Stimulated activated CD8-positive, alpha-beta memory T cell treated with anti-CD3 and anti-CD28 coated beads, Interleukin-15, amount 100 ng/mL, for 48 hours (primary cell): ENCODE measurements at places on chromosomes 4 and X.
A peak's percentile ranks its signal among the peaks of the same experiment; 100 is the strongest.

DNA sequence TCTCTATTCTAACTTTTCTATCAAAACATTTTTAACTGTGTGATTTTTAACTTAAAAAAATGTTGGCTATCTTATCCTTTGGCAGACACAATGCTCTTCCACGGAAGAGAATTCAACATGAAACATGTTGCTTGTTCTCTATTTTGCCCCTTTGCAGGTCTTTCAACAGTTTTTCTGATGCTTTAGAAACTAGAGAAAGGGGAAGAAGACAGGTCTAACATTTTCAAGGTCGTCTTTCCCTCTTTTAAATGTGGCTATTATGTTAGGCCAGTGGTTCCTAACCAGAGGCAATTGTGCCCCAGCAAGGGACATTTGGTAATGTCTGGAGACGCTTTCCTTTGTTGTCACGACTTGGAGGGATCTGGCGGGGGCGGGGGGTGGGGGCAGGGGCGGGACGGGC lies 95.0 kb downstream of the SH3KBP1 start:
- DNase-seq: no peak

DNA sequence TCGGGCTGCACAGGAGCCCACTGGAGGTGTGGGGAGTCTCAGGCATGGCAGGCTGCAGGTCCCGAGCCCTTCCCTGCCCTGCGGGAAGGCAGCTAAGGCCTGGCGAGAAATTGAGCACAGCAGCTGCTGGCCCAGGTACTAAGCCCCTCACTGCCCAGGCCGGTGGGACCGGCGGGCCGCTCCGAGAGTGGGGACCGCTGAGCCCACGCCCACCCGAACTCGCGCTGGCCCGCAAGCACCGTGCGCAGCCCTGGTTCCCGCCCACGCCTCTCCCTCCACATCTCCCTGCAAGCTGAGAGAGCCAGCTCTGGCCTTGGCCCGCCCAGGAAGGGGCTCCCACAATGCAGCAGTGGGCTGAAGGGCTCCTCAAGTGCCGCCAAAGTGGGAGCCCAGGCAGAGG lies 82.0 kb upstream of the NEIL3 start:
- no peak for DNase-seq

DNA sequence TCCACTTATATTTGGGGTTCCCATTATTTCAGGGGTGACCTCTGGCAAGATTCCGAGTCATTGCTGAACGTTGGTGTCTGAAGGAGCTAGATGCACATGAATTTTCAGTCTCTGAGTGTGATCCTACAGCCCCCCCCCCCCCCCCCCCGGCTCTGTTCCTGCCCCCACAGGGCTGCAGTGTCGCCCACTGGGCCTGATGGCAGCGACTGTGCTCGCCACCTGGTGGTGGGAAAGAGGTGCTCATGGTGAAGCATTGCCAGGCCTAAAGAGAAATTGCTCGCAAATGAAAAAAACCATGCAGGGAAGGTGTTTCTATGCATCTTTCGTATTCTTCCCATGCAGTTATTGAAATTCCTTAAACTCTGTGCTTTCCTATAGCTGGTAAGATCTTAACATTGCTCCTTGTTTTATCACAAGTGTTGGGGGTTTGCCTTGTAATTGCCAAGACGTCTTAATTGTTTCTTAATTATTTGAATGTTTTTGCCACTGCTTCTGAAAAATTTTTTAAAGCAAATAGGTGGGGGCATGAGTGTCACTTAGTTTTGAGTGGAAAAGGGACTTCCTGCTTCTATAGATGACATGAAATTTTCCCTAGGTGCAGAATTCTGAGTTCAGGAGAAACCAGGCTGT lies 63.2 kb downstream of the CLDN22 start:
- DNase-seq: peak; percentile 21

DNA sequence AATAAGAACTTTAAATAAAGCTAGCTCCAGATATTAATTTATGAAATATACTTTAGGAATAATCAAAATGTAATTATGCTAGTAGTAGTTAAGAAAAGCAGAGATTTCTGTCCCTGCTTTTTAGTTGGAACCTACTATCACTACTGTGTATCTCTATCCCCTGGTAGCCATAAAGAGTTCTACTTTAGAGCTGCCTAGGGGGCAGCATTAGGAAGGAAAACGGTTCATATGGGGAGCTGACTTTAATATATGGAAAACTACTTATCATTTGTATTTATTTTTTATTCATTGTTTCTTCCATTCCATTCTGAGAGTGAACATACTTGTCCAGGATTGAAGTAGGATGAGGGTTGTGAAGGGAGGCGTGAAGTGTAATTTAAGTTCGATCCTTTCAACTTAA lies 40.9 kb downstream of the CPEB2 start:
- no peak for DNase-seq

DNA sequence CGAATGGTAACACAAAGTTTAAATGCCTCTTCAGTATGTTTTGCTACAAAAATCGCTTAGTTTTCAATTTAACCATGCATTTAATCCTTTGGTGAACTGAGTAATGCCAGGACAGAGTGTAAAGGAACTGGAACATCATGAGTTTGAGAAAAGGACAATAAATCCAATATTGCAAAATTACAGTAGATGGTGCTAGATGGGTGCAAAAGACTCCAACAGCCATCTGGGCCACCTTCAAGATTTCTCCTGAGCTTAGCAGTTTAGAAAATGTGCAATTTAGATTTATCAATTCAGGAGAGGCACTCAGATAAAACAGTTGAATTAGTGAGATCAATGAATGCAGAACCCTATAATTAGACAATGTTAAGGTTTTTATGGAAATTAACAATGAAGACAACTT lies 33.2 kb upstream of the MID1IP1 start:
- no peak for DNase-seq

DNA sequence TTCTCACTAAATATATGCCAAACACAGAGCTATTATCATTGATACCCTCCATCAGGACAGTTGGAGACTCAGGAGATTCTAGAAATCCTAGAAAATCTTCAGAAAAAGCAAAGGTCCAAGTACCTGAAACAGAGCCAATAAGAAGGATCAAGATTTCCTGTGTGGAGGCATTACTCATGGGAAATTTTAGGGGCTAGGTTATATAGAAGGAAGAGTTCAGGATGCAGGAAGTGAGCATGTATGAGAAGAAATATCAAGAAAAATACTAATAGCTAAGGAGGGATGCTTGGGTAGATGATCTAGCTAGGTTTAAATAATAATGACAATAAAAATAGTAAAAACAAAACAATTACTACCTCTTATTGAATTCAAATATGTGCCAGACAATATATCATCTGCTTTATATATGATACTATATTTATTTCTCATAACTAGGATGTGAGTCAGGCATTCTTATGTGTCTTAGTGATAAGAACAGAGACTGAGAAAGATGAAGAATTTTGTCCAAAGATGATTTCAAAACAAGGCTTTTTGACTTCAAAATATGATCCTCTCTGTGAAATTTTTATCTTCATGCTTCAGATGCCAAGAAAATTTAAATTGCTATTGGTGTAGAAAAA lies 66.4 kb upstream of the HHIP start:
- DNase-seq: no peak

GRCh38 chr4:94354474-94354896 lies 11.8 kb upstream of the HPGDS start:
- DNase-seq: no peak

DNA sequence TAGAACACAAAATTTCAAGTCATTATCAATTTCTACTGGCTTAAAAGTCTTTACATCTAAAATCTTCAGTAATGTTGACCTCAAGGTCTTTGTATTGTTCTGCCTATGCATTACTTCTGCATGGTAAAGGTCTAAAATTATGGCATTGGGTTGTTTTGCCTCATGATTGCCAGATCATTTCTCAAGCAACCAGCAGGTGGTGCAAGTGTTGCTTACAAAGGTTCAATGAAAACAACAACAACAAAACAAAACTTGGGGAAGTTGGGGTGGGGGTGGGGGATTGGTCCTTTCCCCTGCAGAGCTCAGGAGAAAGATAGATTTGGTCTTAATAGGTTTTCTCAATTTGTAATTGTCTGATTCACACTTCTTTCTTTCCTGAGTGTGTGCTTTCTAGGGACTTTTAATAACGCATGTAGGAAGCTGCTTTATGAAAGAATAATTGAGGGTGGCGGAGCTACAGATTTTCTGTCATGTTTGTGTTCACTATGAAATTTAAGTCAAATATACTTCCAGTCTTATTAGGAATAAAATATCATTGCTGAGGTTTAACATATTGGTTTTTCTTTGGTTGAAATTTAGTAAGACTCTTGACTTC lies 145.1 kb downstream of the COL4A5 start:
- no peak for DNase-seq

DNA sequence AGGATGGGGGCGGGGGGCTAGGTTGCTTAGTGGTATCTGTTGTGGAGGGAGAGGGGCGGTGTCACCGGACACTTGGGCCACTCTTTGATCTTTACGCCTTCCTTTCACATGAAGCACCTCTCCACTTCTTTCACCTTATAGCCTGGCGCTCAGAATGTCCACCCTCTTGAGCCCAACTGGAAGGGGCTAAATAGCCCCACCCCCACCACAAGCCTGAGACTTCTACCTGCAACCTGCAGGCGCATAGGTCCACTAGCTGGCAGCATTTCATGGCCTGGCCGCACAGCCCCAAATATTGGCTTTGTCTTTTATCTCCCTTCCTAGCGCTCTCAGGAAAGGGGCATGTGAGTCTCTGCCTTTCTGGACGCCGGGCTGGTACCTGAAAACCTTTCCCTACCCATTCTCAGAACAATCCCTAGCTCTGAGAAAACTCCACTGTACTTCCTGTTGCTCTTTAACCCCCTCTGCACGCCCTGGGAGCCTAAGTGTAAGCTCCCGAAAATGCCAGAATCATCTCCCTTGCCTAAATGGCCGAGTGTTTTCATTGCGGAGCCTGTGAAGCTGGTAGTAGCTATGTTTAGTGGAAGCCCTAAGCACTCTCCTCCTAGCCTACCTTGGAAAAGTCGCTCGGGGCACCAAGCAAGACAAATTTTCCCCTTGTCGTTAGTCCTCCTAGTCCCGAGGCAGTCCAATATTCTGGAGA lies 1.2 kb upstream of the TRPC5 start:
- no peak for DNase-seq

DNA sequence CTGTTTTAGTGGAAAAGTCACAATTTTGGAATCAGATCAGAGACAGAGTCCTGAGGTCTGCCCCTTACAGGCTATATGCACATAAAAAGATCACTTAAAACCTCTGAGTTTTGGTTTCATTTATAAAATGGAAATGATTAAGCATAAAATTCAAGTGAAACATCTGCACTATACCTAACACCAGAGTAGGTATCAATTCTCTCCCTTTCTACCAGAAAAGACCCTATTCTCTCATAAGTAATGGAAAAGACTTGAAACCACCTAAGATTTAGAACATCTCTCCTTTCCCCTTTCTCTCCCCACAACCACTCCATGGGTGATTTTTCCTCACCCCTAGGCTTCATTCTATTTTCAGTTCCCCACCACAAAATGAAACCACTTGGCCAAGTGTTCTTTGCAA lies 907 bp downstream of the LHFPL1 start:
- DNase-seq: no peak

DNA sequence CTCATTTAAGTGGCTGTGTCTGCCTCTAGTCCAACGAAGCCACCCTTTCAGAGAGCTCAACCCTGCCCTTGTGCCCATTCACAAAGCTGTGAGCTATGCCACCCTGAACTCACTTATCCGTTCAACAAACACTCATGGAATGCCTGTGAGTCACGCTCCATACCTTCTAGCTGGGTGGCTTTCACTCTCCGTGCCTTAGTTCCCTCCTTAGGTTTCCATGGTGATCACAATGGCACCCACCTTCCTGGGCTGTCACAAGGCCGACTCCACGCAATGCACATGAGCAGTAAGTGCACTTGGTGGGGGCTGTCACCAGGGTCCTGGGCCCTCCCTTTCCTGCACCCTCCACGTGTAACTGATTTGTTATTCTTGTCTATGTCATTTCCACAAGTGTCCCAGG lies 37.2 kb upstream of the PPP2R2C start:
- no peak for DNase-seq

- no peak for DNase-seq
These were observed 38.7 kb downstream of the CNKSR2 start for GRCh38 chrX:21412883-21413282.

DNA sequence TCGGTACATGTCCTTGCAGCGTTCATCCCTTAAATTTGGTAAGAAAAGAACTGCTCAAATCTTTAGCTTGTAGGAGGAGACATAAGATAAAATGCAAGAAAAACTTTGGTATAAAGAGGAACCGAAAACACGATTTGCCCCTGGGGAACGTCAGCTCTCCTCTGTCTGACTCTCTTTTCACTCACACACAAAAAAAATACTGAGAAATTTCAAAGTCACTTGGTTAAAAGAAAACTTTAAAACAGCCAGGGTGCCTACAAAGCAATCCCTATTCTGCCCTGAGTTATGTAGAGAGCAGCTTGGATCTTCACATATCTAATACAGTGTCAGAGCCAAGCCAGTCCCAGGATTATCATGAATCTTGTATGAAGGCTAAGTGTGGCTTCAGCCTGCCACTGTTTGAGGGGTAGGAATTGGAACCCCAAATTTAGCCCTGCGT lies 248.5 kb upstream of the CXXC4 start:
- DNase-seq: no peak

- no peak for DNase-seq
These were observed 19.8 kb upstream of the PHKA2 start for GRCh38 chrX:19003756-19004155.

- DNase-seq: no peak
These were observed 54.9 kb downstream of the SLC9A7 start for GRCh38 chrX:46703980-46704379.

- DNase-seq: no peak
These were observed 71.1 kb downstream of the DCLK2 start for GRCh38 chr4:150149381-150149780.

DNA sequence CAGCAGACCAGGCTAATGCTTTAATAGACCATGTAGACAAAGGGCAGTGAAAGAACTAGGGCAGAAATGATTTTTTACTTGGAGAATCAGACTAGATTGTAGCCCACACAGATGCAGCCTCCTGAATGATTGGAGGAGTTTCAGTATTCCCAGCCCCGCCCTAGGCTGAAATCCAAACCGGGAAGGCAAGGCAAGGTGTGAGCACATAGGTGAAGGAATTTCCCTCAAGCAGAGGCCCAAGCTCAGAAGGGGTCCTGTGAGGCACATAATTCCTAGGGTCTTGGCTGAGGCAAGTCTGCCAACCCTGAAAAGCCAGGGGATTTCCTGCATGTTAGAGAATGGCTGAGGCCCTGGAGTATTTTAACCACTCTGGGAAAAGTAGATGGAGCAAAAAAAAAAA lies 56.4 kb upstream of the PAK3 start:
- DNase-seq: no peak

- no peak for DNase-seq
These were observed 647.0 kb upstream of the PCDH7 start for GRCh38 chr4:30073011-30073710.

GRCh38 chr4:3313139-3313538 lies 20.3 kb downstream of the RGS12 start:
- no peak for DNase-seq

DNA sequence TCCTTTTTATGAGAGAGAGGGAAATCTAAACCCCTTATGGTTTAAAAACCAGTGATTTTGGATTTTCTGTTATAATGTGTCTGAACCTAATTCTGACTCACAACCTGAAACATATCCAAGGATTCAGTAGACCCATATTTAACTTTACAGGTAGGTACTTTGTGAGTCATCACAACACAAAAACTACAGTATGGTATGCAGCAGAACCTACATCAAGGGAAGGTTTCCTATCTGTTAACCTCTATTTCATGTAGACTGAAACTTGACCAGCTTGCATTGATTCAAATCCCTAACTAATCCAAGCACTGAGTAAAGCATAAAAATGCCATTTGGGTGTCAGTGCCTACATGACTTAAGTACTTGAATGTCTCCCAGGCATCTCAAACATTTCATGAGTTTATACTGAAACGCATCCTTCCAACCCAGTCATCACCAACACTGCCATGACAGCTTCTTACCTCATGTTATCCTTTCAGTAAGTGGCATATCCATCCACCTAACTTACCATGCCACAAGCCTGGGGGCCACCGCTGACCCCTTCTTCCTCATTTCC lies 4.3 kb upstream of the ARHGAP10 start:
- DNase-seq: no peak
